ENCODE measurements at places on chromosomes 7 and 10.

GRCh38 chr7:114783508-114783907, 138.4 kb upstream of the MDFIC start:
- DNase-seq = no peak

- peak; percentile 40 for DNase-seq
Measured at GRCh38 chr7:129501760-129502707, at the start of gene SMKR1. TSS of gene SMKR1 (plus strand) at chr7:129502531. CDS start at chr7:129502825, 294 bp downstream.

- no peak for DNase-seq
Measured at GRCh38 chr10:14014423-14014822, 316.3 kb downstream of the FRMD4A start.

DNA sequence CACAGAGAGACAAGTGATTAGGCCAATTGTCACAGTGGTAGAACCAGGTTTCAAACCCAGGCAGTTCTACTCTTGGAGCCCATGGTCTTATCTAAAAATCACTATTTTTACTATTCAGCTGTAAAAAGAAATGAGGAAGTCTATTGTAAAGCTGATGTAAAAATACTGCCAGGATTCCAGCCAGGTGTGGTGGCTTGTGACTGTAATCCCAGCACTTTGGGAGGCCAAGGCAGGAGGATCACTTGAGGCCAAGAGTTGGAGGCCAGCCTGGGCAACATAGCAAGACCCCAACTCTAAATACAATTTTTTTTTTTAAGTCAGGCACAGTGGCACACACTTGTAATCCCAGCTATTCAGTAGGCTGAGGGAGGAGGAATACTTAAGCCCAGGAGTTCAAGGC, 40.4 kb downstream of the HIP1 start:
- DNase-seq = no peak

- DNase-seq = no peak
Measured at GRCh38 chr10:109386921-109387320, 536.4 kb downstream of the XPNPEP1 start.

DNA sequence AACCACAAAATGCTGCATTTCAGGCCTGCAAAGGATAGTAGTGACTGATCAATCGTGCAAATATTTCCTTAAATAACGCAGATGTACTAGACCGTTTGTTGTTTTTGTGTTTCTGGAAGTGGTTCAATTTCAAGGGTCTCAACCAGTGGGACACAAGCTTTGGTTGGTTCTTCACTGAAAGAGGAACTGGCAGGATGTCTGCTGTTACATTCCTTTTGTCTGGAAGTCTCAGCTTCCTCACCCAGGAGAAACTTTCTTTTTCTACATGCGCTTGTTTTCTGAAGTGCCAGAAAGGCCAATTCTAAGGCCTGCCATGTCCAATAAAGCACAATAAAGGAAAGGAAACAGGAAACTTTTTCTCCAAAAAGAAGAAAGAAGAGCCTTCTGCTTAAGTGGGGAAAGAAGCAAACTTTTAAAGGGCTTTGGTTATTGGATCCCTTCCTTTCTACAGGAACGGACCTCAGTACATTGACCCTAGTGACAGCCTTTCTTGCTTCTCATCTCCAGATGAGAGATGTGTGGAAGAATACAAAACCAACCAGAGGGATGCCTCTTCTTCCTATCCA, 4.1 kb downstream of the DKK1 start:
- peak; percentile 76 for DNase-seq

- no peak for DNase-seq
Measured at GRCh38 chr7:3282457-3282856, 18.6 kb upstream of the SDK1 start.

DNA sequence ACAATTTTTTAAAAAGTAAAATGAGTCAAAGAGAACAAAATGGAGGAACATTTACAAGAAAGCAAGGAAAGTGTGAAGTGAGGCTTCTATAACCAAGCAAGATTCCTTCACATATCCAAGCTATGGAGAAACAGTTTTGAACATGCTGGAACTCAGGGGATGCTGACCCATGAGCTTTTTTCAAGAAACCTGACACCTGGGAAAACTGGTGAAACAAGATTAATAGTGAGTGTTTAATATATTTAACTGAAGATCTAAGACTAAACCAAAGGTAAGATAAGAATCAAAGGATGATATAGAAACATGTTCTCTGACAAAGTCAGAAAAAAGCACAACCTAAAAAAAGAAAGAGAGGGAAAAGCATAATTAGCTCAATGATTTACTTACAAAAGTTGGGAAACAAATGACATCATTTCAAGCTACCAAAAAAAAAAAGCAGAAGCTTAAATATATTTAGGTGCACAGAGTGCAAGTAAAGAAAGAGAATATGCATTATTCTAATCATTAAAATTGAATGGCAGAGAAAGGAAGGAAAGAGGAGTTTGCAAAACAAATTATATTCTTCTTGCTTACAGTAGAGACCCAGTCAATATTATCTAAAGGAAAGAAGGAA, 24.9 kb downstream of the C7orf25 start:
- DNase-seq = no peak

DNA sequence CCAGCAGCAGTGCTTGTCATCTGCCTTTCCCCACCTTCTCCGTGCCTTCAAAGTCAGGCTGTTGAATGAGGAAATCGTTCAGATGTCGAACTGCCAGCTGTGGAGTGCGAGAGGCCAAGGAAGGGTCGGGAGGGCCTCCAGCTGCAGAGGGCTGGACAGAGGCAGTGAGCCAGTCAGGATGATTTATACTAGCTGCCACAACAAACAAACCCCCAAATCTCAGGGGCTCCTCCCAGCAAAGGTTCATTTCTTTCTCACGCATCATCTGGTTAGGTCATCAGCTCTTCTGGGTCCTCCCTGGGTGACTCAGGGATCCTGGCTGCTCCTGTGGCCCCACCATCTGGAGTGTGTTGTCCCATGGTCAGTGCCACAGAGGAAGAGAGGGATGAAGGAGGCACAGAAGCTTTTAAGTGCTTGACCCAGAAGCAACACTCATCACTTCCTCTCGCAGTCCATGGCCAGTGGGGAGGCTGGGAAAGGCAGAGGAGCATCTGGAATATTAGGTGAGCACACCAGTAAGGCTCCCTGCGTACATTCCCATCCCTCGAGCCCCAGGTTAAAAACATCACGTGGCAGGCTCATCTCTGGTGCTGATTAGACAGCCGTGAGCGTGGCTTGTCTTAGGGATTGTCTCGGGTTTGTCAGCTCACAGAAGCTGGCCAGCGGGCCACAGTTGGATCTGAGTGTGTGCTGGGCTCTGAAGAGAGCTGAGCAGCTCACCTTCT, 140.7 kb downstream of the RGS10 start:
- DNase-seq = peak; percentile 94

- DNase-seq = no peak
Measured at GRCh38 chr10:129459762-129460539, 7.1 kb upstream of the MGMT start.

- DNase-seq = no peak
Measured at GRCh38 chr10:131692176-131692575, 208.6 kb upstream of the PPP2R2D start.

GRCh38 chr7:27453702-27454405, 208.8 kb downstream of the HIBADH start:
- peak; percentile 4 for DNase-seq

DNA sequence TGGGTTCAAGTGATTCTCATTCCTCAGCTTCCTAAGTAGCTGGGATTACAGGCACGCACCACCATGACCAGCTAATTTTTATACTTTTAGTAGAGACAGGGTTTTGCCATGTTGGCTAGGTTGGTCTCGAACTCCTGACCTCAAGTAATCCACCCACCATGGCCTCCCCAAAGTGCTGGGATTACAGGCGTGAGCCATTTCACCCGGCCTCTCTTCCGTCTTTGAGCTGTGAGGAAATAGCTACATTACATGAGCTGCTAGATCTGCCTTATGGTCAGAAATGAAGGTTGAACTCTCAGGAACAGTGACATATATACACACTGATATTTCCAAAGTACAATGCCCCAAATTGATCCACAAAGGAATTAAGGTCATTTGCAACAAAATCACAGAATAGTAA, 2.4 kb downstream of the BLVRA start:
- DNase-seq = no peak

- DNase-seq = no peak
Measured at GRCh38 chr10:84172467-84173356, 889 bp upstream of the GPR15LG start.

- DNase-seq = no peak
Measured at GRCh38 chr7:137127806-137128205, 215.7 kb downstream of the PTN start.

DNA sequence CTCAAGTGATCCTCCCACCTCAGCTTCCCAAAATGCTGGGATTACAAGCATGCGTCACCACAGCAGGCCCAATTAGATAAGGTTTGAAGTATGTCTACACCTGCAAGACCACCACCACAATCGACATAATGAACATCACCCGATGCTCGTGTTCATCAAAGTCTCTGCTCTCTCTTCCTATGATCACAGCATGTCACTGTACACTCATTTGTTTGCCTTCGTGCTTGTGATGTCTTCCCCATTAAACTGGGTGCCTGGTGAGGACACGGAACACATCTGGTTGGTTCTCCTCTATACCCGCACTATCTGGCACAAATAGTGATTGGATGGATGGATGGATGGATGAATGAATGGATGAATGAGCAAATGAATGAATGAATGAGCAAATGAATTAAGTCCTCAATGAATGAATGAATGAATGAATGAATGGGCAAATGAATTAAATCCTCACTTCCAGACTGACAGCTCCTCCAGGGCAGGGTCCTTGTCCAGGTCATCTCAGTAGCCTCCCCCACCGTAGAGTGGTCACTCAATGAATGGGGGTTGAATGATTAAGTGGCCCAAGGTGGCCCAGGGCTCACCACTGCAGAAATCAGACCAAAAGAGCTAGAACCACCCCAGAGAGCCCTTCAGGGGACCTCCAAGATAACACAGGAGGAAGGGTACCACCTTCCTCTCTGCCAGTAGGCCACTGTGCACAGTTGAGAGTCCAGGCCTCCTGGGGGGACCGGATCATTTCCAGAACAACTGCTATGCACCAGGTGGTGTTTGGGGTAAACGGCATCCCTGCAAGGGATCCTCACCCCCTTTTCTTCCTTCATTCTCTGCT, 101.9 kb upstream of the TNRC18 start:
- DNase-seq = peak; percentile 83

GRCh38 chr7:29030781-29031275, 72.7 kb upstream of the TRIL start:
- DNase-seq = no peak

GRCh38 chr10:110915035-110915434, 3.9 kb downstream of the BBIP1 start:
- no peak for DNase-seq

- no peak for DNase-seq
Measured at GRCh38 chr7:116938678-116939077, 14.6 kb upstream of the ST7 start.

DNA sequence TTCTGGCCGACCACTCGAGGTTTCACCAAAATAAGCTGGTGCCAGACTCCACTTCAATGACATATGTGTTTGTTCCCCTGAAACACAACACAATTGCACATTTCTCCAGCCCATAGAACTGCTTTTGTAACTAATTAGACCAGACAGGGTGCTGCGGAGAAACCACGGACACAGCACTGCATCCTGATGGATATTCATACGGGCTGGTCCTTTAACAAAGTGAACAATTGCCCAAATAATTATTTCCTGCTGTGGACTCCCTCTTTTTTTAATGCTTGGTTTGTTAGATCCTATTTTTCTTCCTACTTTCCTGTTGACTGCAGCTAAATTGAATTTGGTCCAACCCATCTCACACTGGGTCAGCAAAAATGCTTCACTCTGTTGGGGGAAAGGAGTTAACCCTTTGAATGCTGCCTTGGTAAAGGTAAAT, 198.6 kb upstream of the BMPER start:
- DNase-seq = no peak

DNA sequence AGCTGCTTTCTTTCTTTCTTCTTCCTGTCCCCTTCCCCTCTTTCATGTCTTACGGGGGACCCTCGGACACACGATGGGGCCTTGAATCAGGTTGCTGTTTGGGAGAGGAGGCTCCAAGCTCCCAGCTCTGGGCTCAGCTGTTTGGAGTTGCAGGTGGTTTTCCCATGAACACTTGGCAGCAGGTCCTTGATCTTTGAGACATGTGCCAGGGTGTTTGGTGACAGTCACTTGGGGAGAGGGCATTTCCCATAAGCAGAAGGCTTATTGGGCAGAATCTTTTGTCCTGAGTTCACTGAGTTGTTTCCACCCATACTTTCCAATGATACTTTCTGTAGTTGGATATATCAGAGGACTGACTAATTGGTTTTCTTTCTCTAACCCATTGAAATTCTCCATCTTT, 104.7 kb upstream of the SH2B2 start:
- DNase-seq = no peak

DNA sequence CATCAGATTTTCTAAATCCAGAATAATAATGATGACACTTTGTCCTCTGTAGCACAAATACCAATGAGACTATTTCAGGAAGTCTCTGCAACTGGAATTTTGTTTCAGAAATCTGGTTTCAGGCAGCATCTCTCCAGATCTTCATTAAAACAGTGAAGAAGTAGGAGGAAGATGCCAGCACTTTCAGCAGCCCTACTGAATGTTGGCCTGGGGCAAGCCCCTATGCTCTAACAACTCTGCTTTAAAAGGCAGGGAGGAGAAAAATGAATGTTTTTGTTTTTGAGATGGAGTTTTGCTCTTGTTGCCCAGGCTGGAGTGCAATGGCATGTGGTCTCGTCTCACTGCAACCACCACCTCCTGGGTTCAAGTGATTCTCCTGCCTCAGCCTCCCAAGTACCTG, 7.2 kb upstream of the CAV1 start:
- DNase-seq = peak; percentile 47

All from fibroblast of skin of scalp (primary cell).